ENCODE measurements at places on chromosomes 7 and 10. TPM values are rescaled to one million over a fixed set of nuclear protein-coding genes. Genes with fewer than 3 reads are reported as not detected.

Gene VPS26A
- 33.6 TPM for total RNA-seq

Gene C10orf143
- 6.1 TPM for total RNA-seq

Gene OTUD1
- total RNA-seq = 9.1 TPM

Gene MSMB
- not detected for total RNA-seq

Gene FBXW4
- 60.9 TPM for total RNA-seq

Gene CDK14
- 107 TPM for total RNA-seq

Gene CDK5
- total RNA-seq = 23.7 TPM

Gene SPDYE2B
- total RNA-seq = not detected

Gene RASA4B
- 18.1 TPM for total RNA-seq

Gene NKX1-2
- total RNA-seq = not detected

Gene RBM20
- 1.0 TPM for total RNA-seq

Gene TET1
- 3.4 TPM for total RNA-seq

Gene RPEL1
- total RNA-seq = not detected

Gene PLEKHS1
- total RNA-seq = not detected

Gene LHFPL3
- total RNA-seq = not detected

Gene NEBL
- total RNA-seq = 1.1 TPM

Gene PLAU
- 0.85 TPM for total RNA-seq

Measured in OCI-LY7 (cell line).